ENCODE measurements at places on chromosomes 7 and 10. TPM values are rescaled to one million over a fixed set of nuclear protein-coding genes. Genes with fewer than 3 reads are reported as not detected.

The ZMYND11 gene
- total RNA-seq: 58.7 TPM

The VWDE gene
- 1.0 TPM for total RNA-seq

The SHH gene
- 28.3 TPM for total RNA-seq

The CHAT gene
- 0.62 TPM for total RNA-seq

The EGR2 gene
- total RNA-seq: 17.6 TPM

The RASSF4 gene
- total RNA-seq: 22.7 TPM

The SMKR1 gene
- not detected for total RNA-seq

The NUTM2E gene
- total RNA-seq: 0.86 TPM

The PTN gene
- total RNA-seq: 16.2 TPM

The CAMK2B gene
- total RNA-seq: 7.6 TPM

The CYP2E1 gene
- total RNA-seq: 0.62 TPM

The EPHA1 gene
- total RNA-seq: 18.0 TPM

DNA sequence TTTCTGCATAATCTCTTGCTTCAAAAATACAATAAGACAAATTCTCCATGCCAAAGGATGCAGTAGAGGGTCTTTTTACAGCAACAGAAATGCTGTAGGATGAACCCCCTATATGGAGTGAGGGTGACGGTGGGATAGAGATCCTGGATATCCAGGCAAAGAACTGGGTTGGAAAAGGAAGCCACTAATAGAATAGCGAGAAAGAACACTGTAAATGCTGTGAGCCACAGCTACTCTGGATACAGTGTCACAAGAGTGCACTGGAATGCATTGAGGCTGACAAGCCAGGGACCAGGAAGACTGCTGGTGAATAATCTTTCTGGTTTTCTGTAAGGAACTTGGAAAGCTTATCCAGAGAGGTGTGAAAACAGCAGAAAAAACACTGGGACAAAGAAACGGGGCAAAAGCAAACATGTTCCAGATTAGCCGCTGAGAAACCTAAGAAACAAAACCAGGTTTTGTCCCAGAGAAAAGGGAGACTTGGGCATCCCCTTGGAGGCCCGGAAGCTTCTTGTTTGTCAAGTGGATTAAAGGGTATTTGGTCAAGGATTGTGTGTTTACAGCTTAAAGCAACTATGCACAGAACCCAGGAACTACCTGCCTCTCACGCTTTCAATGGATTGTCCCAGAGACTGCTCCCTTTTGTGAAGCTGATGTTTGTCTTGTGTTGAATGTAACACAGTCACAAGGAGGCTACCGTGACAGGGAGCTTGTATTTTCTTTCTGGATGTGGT, 6.2 kb upstream of the MSMB start:
- no peaks in the 10 kb centered on the region for H3K36me3 ChIP-seq
- no peak for DNase-seq
- peaks cover 4% of the 10 kb centered on the region for H3K27me3 ChIP-seq
- H3K4me3 ChIP-seq: no peak overlapping the region
- peak overlapping the region; percentile 49 for H3K27ac ChIP-seq
- H3K4me1 ChIP-seq: peaks cover 11% of the 10 kb centered on the region

DNA sequence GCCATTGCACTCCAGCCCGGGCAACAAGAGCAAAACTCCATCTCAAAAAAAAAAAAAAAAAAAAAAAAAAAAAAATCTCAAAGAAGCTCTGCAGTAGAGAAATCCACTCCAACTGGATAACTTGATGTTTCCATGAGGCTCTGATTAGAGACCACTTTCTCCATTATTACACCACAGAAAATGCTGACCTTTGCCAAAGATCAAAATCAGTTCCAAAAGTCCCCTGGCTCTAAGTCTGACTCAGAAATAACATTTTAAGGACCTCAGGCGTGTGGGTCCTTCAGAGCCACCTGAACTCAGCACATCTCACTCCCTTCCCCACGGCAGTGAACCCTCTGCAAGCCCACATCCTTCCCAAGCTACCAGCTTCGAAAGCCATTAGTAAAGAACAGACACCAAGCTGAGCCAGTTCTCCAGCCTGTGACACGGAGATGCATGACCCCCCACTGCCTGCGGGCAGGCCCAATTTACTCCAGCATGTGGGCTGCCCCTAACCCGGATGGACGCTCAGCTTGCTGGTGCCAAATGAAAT, 13.8 kb upstream of the TMEM120A start:
- H3K27me3 ChIP-seq: no peaks in the 10 kb centered on the region
- no peak overlapping the region for H3K27ac ChIP-seq
- H3K4me1 ChIP-seq: no peaks in the 10 kb centered on the region
- no peaks in the 10 kb centered on the region for H3K36me3 ChIP-seq

- DNase-seq: no peak
- no peaks in the 10 kb centered on the region for H3K36me3 ChIP-seq
- H3K4me3 ChIP-seq: no peak overlapping the region
- H3K4me1 ChIP-seq: no peaks in the 10 kb centered on the region
- H3K27ac ChIP-seq: no peak overlapping the region
Measured at GRCh38 chr10:101006593-101007098, 7.0 kb downstream of the LZTS2 start.

DNA sequence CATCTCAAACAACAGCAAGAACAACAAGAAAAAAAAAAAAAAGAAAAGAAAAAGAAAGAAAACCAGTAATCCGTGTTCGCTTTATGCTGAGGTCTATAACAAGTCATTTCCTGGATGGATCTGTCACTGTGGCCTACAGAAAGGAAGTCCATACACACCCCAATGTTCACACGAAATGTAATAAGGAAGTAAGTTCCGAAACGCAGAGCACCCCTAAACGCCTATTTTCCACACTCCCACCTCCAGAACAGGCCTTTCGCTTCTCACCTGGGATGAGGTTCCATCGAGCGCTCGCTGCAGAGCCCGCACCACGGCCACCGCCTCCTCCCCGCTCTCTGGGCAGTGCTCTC, 735 bp downstream of the ZNF394 start:
- H3K27me3 ChIP-seq: no peaks in the 10 kb centered on the region
- H3K27ac ChIP-seq: peak overlapping the region; percentile 99
- peak overlapping the region; percentile 100 for H3K4me3 ChIP-seq
- peaks cover 18% of the 10 kb centered on the region for H3K36me3 ChIP-seq

GRCh38 chr10:28737096-28737495, 59.8 kb downstream of the BAMBI start:
- no peak for DNase-seq
- peaks cover 27% of the 10 kb centered on the region for H3K27me3 ChIP-seq
- H3K27ac ChIP-seq: no peak overlapping the region
- no peaks in the 10 kb centered on the region for H3K36me3 ChIP-seq

- no peak for DNase-seq
- H3K27ac ChIP-seq: no peak overlapping the region
- no peak overlapping the region for H3K4me3 ChIP-seq
- H3K4me1 ChIP-seq: peaks cover 18% of the 10 kb centered on the region
Measured at GRCh38 chr10:128693493-128694131, 567.4 kb upstream of the MKI67 start.

GRCh38 chr7:157690833-157691585, 354.2 kb downstream of the DNAJB6 start:
- peaks cover 73% of the 10 kb centered on the region for H3K27me3 ChIP-seq
- peak overlapping the region; percentile 83 for H3K4me3 ChIP-seq
- no peak overlapping the region for H3K27ac ChIP-seq
- H3K36me3 ChIP-seq: no peaks in the 10 kb centered on the region
- peak; percentile 66 for DNase-seq

DNA sequence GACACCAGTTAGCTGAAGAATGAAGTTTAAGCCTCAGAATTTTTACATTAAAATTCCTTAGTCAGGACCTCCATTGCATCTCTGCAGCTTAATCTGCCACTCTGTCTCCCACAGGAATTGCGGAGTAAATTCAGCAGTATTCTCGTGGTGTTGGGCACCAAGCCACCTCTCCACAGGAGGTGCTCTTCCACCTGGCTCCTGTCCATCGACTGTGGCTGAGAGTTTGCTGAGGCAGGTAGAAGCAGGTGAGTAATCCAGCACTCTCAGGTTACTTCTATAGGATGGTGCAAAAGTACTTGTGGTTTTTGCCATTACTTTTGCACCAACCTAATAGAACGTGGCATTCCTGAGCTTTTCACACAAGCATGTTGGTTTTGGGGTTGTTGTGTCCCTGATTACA, 134.1 kb downstream of the GFRA1 start:
- peaks cover 16% of the 10 kb centered on the region for H3K27me3 ChIP-seq
- H3K4me1 ChIP-seq: peaks cover 34% of the 10 kb centered on the region
- H3K27ac ChIP-seq: no peak overlapping the region
- no peak overlapping the region for H3K4me3 ChIP-seq

DNA sequence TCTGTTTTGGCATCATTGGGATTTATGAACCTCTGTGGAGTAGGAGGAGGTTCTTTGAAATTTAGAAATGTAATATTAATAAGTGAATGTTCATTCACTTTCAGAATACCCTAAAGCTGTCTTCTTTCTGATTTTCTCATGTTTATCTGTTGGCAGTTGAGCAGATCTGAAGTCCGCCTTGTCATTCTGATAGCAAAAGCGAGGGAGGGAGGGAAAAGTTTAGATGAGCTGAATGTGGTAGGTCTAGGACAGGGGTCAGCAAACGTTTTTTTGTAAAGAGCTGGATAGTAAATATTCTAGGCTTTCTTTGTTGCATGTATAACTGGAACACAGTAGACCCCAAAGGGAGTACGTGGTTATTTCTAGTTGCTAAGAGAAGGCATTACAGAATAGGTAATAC, 94.4 kb upstream of the GATA3 start:
- peaks cover 13% of the 10 kb centered on the region for H3K36me3 ChIP-seq
- H3K4me1 ChIP-seq: no peaks in the 10 kb centered on the region
- DNase-seq: no peak
- H3K27me3 ChIP-seq: no peaks in the 10 kb centered on the region

GRCh38 chr10:77253147-77253545, 384.5 kb downstream of the KCNMA1 start:
- no peak overlapping the region for H3K4me3 ChIP-seq
- H3K36me3 ChIP-seq: no peaks in the 10 kb centered on the region
- no peak overlapping the region for H3K27ac ChIP-seq
- peaks cover 9% of the 10 kb centered on the region for H3K4me1 ChIP-seq
- DNase-seq: no peak

DNA sequence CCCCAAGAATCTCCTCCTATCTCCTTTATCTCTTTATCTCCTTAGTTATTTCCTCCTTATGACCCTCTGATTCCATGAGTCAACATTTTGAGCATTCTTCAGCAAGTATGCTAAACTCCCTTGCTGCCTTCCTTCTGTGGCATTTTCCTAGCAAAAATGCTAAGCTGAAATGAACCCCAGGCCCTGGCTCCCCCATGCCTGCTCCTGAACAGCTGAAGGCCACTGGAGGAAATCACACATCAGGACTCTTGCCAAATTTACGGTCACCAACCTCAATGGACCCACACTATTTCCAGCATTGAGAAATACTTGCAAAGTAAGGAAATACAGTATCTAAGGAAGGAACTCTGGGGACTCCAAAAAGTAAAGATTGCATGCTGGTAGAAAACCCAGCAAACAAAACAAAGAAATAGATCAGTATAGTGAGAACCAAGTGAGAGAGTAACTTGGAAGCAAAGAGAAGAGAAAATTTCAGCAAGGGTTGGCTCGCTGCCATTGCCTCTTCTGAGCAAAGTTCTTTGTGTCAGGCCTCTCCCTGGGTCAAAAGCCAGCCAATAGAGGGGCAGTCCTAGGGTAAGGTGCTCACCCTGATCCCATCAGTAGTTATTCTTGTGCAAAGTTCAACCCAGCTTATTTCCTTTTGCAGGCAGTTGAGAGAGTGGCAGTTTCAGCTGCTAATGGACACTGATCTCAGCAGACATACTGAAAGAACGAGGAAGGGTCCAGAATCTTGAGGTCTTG, 5.1 kb upstream of the PLEKHS1 start:
- no peak for DNase-seq
- peaks cover 22% of the 10 kb centered on the region for H3K27me3 ChIP-seq
- no peaks in the 10 kb centered on the region for H3K36me3 ChIP-seq
- H3K27ac ChIP-seq: peak overlapping the region; percentile 19
- no peak overlapping the region for H3K4me3 ChIP-seq

DNA sequence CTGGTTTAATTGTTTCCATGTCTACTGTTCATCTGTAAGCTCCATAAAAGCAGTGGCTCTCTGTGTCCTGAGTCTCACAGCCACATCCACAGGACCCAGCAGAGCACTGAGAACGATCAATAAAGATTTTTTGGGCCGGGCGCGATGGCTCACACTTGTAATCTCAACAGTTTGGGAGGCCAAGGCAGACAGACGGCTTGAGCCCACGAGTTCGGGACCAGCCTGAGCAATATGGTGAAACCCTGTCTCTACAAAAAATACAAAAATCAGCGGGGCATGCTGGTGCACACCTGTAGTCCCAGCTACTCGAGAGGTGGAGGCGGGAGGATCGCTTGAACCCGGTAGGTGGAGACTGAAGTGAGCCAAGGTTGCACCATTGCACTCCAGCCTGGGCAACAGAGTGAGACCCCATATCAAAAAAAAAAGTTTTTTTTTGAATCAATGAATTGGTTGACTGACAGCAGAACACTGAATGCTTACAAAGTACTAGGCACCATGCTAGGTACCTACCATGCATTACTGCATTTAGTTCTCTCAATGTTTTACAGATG, 4.5 kb downstream of the SLC37A3 start:
- no peak for DNase-seq
- H3K27me3 ChIP-seq: no peaks in the 10 kb centered on the region
- peaks cover 12% of the 10 kb centered on the region for H3K4me1 ChIP-seq
- peaks cover 3% of the 10 kb centered on the region for H3K36me3 ChIP-seq
- H3K4me3 ChIP-seq: no peak overlapping the region
- no peak overlapping the region for H3K27ac ChIP-seq

- no peak overlapping the region for H3K27ac ChIP-seq
- H3K27me3 ChIP-seq: no peaks in the 10 kb centered on the region
- peaks cover 12% of the 10 kb centered on the region for H3K4me1 ChIP-seq
- no peak for DNase-seq
Measured at GRCh38 chr10:112618814-112619213, 171.8 kb downstream of the VTI1A start.

DNA sequence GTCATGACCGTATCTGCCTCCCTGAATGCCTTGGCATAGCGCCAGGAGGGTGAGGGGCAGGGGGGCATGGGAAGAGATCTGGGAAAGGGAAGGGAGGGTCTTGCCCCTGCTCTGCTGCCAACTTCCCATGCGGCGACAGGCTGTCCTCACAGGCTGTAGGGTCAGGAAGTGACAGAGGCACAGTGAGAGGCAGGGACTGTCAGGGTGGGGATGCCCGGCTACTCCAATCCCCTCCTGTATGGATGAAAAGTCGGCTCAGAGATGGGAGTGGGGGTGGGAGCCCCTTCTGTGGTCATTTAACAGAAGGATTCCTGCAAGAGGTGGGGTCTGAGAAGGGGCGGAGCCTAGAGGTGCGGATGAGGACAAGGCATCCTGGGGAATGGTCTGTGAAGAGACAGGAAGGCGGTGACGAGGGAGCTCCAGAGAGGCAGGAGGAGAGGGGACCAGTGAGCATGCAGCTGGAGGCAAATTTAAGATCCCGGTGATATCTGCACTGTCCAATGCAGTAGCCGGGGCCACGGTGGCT, 20.8 kb upstream of the UNC5B start:
- no peaks in the 10 kb centered on the region for H3K36me3 ChIP-seq
- H3K27ac ChIP-seq: no peak overlapping the region
- H3K27me3 ChIP-seq: peaks cover 9% of the 10 kb centered on the region
- DNase-seq: no peak
- peaks cover 4% of the 10 kb centered on the region for H3K4me1 ChIP-seq
